ENCODE measurements at places on chromosomes 11 and 22. TPM values are rescaled to one million over a fixed set of nuclear protein-coding genes. Genes with fewer than 3 reads are reported as not detected.

GRCh38 chr22:39935612-39936011, 24.6 kb upstream of the TMA7B start:
- no peaks in the 10 kb centered on the region for H3K4me1 ChIP-seq
- H3K36me3 ChIP-seq, result no peaks in the 10 kb centered on the region
- no peak for DNase-seq
- no peak overlapping the region for H3K4me3 ChIP-seq
- H3K27ac ChIP-seq, result no peak overlapping the region
- no peaks in the 10 kb centered on the region for H3K27me3 ChIP-seq

GRCh38 chr11:121551463-121551862, 98.7 kb upstream of the SORL1-AS1 start:
- H3K4me1 ChIP-seq, result no peaks in the 10 kb centered on the region
- DNase-seq, result no peak
- H3K36me3 ChIP-seq, result peaks cover 8% of the 10 kb centered on the region

DNA sequence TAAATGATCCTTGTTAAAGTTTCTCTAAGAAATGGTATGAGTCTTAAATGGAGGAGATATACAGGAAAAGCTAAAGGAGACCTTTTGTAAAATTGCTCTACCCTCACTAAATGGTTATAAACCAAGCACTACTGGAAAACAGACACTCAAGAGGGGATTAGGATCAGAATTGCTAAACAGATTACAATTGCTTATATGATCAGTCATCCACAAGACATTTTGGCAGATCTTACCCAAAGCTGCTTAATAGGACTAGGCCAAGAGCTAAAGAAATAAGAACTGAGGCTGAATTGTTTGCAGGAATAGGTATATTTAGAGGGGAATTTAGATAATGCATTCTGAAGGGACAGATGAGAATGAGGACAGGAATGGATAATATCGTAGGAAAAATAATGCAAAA, 9.5 kb downstream of the HARBI1 start:
- no peak overlapping the region for H3K27ac ChIP-seq
- no peaks in the 10 kb centered on the region for H3K36me3 ChIP-seq
- DNase-seq, result no peak
- no peaks in the 10 kb centered on the region for H3K27me3 ChIP-seq

DNA sequence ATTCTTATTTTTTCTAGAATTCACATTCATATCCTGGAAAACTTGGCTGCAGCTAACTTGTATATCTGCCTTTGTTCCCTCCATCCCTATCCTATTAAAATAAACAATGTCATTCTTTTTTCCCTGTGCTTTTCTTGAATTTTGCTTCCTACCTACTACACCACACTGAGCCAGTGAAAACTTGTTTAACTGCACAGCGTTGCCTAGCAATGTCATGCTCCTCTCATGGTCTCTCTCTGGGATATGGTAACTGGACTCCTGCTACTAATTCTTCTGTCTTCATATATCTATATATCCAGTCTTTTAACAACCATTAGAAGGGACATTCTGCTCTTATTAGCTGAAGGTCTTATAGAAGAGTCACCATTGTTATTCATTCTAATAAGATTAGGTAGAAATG, 434.4 kb downstream of the METTL15 start:
- H3K4me3 ChIP-seq, result no peak overlapping the region
- no peak overlapping the region for H3K27ac ChIP-seq
- DNase-seq, result no peak
- H3K36me3 ChIP-seq, result no peaks in the 10 kb centered on the region

GRCh38 chr11:21105196-21105917, 436.0 kb downstream of the NELL1 start:
- H3K27me3 ChIP-seq, result no peaks in the 10 kb centered on the region
- DNase-seq, result no peak
- no peaks in the 10 kb centered on the region for H3K4me1 ChIP-seq
- H3K27ac ChIP-seq, result no peak overlapping the region

- H3K36me3 ChIP-seq, result no peaks in the 10 kb centered on the region
- DNase-seq, result no peak
- H3K27ac ChIP-seq, result no peak overlapping the region
- H3K4me1 ChIP-seq, result no peaks in the 10 kb centered on the region
- H3K27me3 ChIP-seq, result no peaks in the 10 kb centered on the region
Measured at GRCh38 chr11:2652333-2653197, 47.2 kb downstream of the KCNQ1OT1 start.

DNA sequence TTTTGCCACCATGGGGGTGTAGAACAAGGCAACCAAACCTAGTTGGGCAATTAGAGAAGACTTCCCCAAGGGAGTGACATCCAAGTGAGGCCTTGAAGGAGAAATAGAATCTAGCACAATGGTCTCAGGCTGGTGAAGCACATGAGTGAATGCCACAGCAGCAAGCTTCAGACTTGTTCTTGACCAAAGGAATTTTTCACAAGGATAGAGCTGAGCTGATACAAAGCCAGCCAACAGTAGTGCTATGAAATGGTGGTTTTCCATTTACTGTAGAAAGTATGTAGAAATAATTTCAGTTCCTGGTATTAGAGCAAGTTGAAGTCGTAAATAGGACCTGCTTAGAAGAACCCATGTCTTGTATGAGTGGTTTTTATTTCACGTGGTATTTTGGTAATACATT, 148.3 kb upstream of the RASSF10 start:
- H3K27me3 ChIP-seq, result no peaks in the 10 kb centered on the region
- no peak overlapping the region for H3K27ac ChIP-seq
- H3K36me3 ChIP-seq, result no peaks in the 10 kb centered on the region
- H3K4me1 ChIP-seq, result peaks cover 19% of the 10 kb centered on the region
- no peak for DNase-seq
- no peak overlapping the region for H3K4me3 ChIP-seq

- H3K4me3 ChIP-seq, result no peak overlapping the region
- no peaks in the 10 kb centered on the region for H3K27me3 ChIP-seq
- H3K36me3 ChIP-seq, result no peaks in the 10 kb centered on the region
- H3K27ac ChIP-seq, result no peak overlapping the region
- peaks cover 41% of the 10 kb centered on the region for H3K4me1 ChIP-seq
- no peak for DNase-seq
Measured at GRCh38 chr11:119365071-119365591, 16.4 kb downstream of the USP2 start.

GRCh38 chr11:77882396-77882795, 61.5 kb downstream of the AAMDC start:
- no peaks in the 10 kb centered on the region for H3K27me3 ChIP-seq
- peaks cover 12% of the 10 kb centered on the region for H3K36me3 ChIP-seq
- no peaks in the 10 kb centered on the region for H3K4me1 ChIP-seq
- DNase-seq, result no peak

- no peak overlapping the region for H3K27ac ChIP-seq
- peaks cover 9% of the 10 kb centered on the region for H3K4me1 ChIP-seq
- H3K4me3 ChIP-seq, result no peak overlapping the region
- no peaks in the 10 kb centered on the region for H3K36me3 ChIP-seq
Measured at GRCh38 chr11:2524446-2525165, 79.8 kb downstream of the KCNQ1 start.

- H3K27ac ChIP-seq, result no peak overlapping the region
- H3K4me1 ChIP-seq, result no peaks in the 10 kb centered on the region
- DNase-seq, result no peak
- no peaks in the 10 kb centered on the region for H3K36me3 ChIP-seq
- H3K27me3 ChIP-seq, result no peaks in the 10 kb centered on the region
Measured at GRCh38 chr11:65685981-65686380, 23.3 kb upstream of the RELA start.

DNA sequence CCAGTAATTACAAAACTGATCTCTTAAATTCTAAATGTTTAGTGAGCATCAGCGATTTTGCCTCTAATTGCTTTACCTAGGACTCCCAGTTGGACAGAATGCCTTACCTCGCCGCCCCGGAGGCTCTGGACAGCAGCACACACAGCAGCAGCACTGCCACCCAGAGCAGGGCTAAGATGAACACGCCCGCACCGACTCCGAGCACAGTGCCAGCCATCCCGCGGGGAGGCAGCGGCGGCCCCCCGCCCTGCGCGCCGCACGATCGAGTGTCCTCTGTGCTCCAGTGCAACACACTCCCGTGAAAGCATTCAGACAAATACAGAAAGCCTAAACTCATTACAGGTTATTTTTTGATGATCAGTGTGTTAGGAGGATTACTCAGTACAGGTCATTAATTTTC, 9.4 kb downstream of the TMEM218 start:
- no peaks in the 10 kb centered on the region for H3K4me1 ChIP-seq
- no peaks in the 10 kb centered on the region for H3K36me3 ChIP-seq
- no peak overlapping the region for H3K27ac ChIP-seq
- no peak overlapping the region for H3K4me3 ChIP-seq

DNA sequence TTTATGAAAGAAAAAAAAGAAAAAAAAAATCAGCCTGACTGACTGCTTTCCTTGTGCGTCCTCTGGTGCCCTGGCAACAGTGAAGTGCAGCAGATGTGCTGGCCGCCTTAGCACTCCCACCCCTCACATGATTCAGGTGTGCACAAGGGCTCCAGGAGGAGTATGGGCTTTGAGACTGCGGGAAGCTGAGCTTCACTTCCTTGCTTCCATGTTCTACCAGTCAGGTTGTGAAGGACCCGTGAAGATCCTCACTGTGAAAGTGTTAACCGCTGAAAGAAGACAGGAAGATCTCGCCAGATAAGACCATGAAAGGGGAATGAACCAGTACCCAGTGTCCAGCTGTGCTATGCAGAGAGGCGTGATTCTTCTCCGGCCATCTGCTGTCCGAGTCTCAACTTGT, 48.2 kb downstream of the HIRA start:
- H3K4me1 ChIP-seq, result no peaks in the 10 kb centered on the region
- H3K27ac ChIP-seq, result no peak overlapping the region
- DNase-seq, result no peak
- H3K36me3 ChIP-seq, result peaks cover 3% of the 10 kb centered on the region

DNA sequence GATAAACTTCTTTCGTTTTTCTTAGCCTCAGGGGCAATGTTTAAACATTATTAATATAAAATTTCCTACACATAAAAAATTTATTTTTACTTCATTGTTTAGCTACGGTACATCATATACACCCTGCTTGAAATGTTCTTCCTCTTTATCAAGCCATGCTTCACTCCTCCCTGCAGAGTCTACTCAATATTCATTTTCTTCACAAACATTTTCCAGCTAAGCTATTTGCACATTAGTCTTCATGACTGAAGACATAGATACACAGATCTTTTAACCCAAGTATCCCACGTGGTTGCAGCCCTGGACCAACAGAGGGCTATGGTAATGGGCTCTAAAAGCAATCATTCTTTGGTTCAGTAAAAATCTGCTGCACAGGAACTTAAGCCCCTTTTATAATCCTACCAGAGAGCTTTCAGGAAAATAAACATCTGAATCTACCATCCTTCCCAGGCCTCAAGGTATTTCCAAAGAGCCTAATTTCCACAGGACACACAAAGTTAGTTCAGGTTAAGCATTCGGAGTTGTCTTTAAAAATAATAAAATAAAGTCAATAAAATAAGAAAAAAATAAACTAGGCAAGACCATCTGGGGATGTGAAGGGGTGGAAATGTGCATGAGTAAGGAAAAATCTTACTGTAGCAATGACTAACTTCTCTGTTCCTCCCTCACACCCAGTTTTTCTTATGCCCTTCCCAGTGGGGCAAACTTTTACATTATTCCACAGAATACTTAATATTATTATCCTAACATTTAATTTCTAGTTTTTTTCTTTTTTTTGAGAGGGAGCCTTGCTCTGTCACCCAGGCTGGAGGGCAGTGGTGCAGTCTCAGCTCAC, 21.6 kb upstream of the OR6X1 start:
- H3K27ac ChIP-seq, result no peak overlapping the region
- H3K4me3 ChIP-seq, result no peak overlapping the region
- no peaks in the 10 kb centered on the region for H3K4me1 ChIP-seq
- H3K27me3 ChIP-seq, result no peaks in the 10 kb centered on the region
- DNase-seq, result no peak
- H3K36me3 ChIP-seq, result no peaks in the 10 kb centered on the region

DNA sequence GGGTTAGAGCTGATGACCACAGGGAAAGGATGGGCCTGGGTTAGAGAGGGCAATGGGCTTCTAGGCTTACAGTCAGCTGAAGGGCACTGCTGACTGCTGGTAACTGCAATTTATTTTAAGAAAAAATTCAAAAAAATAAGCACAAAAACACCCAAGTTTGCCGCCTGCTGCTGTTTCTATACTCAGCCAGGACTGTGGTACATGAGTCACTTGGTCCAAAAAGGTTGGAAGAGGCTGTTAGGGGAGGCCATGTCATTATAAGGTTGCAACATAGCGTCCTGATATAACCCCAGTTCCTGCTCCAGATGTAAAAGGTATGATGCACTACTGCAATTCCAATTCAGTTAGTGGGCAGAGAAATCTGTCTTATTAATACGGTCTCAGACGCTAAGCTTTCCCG, 98.9 kb downstream of the ETS1 start:
- no peak overlapping the region for H3K4me3 ChIP-seq
- no peak overlapping the region for H3K27ac ChIP-seq

DNA sequence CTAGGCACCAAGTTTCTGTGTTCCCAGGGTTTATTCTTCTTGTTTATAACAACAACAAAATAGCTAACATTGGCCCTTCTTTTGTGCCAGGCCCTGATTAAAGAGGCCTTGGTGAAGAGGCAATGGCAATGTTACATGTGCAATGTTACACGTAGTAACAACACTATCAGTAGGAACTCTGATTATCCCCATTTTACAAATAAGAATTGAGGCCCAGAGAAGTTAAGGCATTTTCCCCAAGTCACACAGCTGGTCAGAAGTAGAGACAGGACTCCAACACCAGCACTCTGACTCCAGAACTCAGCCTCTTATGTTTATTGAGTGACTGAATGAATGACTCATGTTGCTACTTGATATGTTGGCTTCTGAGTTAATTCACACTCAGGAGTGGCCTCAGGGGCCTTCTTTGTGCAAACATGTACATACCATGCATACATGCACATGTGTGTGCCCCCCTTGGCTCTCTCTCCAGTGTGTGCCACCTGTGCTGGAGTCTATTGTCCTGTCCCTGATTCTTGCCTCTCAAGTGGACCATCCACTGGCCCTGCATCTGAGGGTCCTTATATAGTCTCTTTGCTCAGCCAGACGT, 98.4 kb downstream of the TP53I11 start:
- no peak overlapping the region for H3K27ac ChIP-seq
- H3K36me3 ChIP-seq, result no peaks in the 10 kb centered on the region
- H3K27me3 ChIP-seq, result no peaks in the 10 kb centered on the region
- no peak for DNase-seq

DNA sequence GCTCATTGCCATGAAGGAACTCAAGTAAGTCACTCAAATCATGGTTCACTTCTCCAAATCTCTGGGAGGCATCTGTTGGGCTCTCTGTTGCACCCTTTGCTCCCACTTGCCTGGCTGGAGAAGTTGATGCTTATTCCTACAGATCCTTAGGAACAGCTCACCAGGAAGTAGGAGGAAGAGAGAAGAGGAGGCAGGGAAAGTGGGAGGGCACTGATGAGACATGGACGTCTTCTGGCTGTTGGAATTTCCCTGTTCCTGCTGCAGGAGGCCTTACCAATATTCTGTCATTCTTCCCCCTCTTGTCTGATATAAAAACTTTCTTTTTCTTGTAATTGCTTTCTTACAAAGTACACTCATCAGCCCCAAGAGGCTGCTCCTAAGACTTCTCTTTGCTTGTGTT, 13.6 kb downstream of the POLR2F start:
- H3K27ac ChIP-seq, result no peak overlapping the region
- no peak overlapping the region for H3K4me3 ChIP-seq
- no peaks in the 10 kb centered on the region for H3K4me1 ChIP-seq

- H3K4me1 ChIP-seq, result no peaks in the 10 kb centered on the region
- H3K36me3 ChIP-seq, result no peaks in the 10 kb centered on the region
- no peak for DNase-seq
- H3K27ac ChIP-seq, result no peak overlapping the region
- no peaks in the 10 kb centered on the region for H3K27me3 ChIP-seq
Measured at GRCh38 chr22:27934069-27934468, 15.0 kb upstream of the PITPNB start.

The PIH1D2 gene
- polyA plus RNA-seq, result 1.2 TPM

The TMEM25 gene
- polyA plus RNA-seq, result 17.4 TPM

The KRTAP5-9 gene
- polyA plus RNA-seq, result 0.38 TPM

The OR8G1 gene
- not detected for polyA plus RNA-seq

The MYRF gene
- 56.3 TPM for polyA plus RNA-seq

The MMP8 gene
- 0.08 TPM for polyA plus RNA-seq

The MDK gene
- polyA plus RNA-seq, result 23.6 TPM

The GLYATL2 gene
- polyA plus RNA-seq, result not detected

The MCHR1 gene
- polyA plus RNA-seq, result 0.23 TPM
